ENCODE measurements at places on chromosomes 7 and 10.

DNA sequence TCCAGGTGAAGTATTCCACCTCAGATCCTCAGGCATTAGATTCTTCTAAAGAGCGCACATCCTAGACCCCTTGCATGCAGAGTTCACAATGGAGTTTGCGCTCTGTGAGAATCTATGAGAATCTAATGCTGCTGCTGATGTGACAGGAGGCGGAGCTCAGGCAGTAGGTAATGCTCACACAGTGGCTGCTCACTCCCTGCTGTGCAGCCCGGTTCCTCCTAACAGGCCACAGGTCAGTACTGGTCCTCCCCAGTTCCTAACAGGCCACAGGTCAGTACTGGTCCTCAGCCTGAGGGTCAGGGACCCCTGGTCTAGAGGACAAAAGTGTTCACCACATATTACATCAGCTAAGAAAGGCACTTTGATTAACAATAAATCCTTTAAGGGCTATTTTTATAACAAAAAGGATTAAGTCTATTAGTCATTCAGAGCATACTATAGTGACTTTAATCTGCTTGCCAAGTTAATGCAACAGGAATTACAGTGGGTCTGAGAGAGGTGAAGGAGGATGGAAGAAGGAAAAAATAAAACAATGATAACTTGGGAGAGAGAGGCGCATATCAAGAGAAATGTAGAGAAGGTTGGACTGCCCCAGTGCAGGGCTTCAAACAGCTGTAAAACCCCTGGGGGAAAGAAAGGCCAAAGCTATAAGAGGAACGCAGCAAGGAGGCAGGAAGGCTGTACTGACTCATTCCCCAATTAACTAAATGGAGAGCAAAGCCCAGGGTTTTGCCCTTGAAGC, 49.2 kb downstream of the CUL2 start:
- DNase-seq: peak; percentile 64

DNA sequence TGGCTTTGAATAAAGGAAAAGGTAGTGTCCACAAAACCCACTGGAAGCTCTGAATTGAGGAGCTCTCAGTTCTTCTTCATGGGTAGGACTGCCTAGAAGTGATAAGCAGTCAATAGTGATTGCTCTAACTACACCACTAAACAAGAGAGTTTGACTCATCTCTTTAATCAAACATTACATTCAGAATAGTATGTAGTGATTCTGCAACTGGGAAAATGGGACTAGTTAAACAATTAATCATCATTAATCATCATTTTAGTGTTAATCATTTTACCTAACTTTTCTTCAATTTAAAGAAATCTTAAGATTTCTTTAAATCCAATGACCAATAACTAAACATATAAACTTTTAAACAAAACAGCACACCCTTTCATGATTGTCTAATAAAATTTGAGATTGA, 484.0 kb upstream of the FZD8 start:
- DNase-seq: no peak

DNA sequence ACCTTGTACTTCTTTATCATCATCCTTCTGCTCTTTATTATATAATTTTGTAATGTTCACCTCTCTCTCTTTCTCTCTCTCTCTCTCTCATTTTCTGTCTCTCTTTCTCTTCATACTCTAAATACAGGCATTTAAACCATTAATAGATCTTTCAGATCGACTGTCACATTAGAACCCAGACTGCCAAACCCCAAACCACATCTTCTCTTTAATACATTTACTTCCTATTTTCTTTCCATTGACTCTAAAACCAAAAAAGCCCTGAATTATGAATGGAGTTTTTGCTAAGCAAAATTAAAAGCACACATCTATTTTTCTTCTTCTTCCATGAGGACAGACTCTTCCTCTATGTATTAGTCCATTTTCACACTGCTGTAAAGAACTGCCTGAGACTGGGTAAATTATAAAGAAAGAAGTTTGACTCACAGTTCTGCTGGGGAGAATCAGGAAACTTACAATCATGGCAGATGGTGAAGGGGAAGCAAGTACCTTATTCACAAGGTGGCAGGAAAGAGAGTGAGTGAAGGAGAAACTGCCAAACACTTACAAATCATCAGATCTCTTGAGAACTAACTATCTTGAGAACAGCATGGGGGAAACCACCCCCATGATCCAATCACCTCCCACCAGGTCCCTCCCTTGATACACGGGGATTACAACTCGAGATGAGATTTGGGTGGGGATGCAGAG, 272.7 kb upstream of the MGMT start:
- DNase-seq: no peak

DNA sequence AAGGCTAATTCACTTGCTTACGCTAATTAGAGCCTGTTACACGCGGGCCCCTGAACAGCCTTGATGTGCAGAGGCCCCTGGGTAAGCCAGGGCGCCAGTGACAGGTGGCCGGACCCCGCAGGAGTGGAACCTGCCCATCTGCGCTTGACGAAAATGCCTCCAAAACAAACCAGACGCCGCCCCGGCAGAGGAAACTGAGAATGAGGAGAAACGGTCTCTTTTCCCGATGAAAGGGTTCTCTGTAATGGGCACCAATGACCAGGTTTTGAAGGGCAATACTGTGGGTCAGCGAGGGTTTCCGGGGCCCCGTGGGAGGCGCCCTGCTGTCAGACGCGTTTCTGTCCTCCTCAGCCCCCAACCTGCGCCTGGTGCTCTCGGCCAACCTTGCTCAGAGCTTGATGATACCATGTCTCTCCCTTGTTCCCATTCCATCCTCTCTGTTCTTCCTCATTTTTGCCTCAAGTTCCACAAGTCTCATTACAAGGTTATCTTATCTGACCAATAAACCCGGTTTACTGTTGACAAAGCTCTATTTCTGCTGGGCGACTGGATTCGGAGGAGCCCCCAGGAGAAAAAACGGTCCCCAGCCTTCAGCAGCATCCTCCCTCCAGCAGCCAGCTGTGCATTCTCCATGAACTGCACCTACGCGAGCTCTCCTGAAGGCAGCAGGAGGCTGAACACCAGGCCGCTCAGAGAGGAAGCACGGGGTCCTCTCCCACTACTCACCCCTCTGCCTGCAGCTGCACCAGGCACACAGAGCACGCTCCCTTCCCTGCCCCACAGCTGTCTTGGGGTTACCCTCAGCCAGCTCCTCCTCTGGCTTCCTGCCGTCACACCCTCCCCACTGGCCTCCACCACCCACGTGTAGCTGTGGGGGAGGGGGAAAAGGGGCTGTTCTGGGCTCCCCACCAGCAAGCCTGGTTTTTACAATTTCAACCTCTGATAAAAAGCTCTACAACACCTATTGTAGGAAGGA, 202.0 kb downstream of the MAD1L1 start:
- DNase-seq: no peak

DNA sequence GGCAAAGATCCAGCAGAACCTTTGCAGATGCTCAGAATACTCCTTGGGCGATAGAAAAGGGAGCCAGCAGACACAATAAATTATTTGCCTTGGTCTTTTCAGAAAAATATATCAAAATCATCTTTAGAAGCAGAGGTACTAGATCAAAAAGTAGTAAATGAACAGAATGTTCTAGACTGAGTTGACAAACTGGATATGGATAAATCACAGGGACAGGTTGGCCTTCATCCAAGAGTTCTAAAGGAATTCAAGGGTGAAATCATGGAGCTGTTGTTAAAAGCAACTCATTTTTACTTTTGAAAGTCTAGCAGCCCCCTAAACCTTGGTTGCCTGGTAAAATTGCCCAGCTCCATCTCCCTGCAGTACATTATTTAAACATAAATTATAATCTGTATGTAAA, 99.1 kb downstream of the PLCE1 start:
- DNase-seq: peak; percentile 59

DNA sequence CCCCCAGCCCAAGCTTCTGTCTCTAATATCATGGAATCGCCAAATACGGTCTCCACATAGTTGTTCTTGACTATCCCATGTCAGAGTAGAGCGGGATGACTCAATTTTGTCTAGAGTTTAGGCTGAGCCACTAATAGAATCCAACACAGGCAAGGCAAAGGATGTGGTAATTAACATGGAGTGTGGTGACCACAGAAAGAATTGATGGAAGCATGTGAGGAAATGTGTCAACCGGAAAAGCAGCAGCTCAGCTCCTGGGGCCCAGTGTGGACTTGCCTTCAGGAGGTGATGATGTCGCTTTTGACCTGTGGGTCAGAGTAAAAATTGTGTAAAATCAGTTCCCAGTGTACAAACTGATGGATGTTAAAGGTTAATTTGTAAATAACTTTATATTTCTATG, 139.3 kb upstream of the KLF6 start:
- DNase-seq: peak; percentile 47

DNA sequence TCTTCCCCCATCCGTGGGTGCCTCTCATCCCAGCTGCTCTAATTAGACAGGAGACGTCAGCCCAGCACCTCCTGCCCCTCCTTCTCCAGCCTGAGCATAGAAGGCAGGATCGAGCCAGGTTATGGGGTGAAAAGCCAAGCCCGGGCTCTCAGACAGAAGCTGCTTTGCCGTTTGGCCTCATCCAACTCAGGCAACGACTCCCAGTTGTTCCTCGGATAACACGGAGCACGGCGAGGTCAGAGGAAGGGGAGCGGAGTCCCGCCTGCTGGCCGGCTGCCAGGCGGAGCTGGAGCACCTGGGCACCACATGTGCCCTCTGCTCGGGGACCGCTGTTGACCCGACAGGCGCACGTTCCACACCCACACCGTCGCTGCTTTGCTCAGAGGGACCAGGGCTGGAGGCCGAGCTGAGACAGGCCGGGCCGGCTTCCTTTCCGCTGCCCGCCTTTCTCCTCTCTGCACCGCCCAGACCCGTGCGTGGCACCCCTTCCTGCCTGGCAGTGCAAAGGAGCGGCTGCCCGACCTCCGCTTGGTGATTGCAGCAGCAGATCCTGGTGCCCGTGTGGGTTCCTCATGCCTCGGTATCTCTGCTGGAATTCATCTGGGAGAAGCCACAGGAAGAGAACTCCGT, 21.6 kb upstream of the UNCX start:
- DNase-seq: no peak

- DNase-seq: no peak
Observed at GRCh38 chr7:157541295-157542067, 204.7 kb downstream of the DNAJB6 start.

- DNase-seq: no peak
Observed at GRCh38 chr7:131570401-131570800, 14.0 kb upstream of the PODXL start.

DNA sequence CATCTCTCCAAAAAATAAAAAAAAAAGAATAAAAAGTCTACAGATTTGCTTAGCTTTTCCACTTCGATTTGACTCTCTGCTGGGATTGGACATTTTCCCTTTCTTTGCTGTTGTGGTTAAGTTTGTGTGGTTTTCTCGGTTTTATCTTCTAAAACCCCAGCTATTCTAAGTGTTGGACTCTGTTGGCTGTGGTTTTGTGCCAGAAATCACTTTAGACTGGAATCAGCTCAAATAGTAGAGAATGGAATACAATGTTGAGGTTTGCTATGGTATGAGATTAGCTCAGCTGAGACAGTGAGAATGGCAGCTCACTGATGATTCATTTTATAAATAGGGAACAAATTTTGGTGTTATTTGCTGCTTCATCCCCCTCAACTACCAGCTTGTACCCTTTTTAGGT, 116.0 kb downstream of the BUB3 start:
- DNase-seq: peak; percentile 29

GRCh38 chr10:7579681-7580080, 87.1 kb downstream of the ITIH5 start:
- no peak for DNase-seq

DNA sequence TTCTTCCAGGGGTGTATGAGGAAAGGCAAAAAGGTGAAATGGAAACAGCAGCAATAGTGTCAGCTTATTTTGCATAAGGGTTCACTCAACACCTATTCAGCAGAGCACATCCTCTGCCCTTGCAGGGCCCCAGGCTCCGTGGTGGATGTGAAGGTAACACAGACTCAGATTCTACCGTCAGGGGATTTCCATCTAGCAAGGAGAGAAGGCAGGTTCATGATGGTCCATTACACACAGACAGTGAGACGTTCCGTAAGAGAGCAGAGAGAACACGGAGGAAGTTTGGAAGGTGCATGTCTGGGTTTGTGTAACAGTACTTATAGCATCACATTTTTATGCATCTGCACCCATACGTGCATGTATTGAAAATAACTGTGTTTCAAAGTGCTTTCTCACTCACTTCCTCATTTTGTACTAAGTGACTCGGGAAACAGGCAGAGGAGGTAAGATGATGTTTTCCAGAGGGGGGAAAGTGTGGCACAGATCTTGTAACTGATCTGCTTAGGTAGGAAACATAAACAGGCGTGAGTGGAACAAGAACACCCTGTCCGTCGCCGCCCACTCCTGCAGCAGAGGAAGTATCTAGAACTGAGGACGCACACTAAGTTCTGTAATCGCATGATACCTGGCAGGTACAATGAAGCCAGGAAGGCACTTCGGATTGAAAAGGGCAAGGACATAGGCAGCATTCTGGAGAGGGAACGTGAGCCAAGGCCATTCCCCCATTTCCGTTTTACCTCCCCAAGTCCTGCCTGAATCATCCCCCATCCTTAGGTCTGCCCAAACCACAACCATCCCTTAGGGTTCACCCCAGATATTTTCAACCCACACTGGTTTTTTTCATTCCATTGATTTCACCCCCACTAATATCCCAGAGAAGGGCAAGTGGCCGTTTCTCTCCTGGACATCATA, 1.0 kb upstream of the ENO4 start:
- no peak for DNase-seq

GRCh38 chr10:131663351-131663750, 237.5 kb upstream of the PPP2R2D start:
- no peak for DNase-seq

- no peak for DNase-seq
Observed at GRCh38 chr7:106415433-106415832, 130.7 kb upstream of the NAMPT start.

DNA sequence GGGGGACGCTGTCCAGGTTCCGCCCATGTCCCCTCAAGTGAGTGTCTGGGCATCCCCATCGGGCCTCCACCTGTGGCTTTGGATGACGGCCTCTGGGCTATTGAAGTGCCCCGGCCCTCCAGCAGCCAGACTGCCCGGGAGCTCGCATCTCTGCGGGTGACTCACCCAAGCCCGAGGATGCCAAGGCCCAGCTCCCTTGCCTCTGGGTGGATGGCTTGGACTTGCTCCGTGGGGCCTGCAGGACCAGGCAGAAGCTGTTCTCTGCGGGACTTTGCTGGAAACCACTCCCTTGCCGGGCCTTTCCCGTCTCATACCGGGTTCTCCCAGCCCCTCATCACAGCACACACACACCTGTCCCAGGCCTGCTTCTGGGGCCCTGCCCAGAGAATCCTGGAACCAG, 22.4 kb downstream of the DPYSL4 start:
- peak; percentile 30 for DNase-seq

DNA sequence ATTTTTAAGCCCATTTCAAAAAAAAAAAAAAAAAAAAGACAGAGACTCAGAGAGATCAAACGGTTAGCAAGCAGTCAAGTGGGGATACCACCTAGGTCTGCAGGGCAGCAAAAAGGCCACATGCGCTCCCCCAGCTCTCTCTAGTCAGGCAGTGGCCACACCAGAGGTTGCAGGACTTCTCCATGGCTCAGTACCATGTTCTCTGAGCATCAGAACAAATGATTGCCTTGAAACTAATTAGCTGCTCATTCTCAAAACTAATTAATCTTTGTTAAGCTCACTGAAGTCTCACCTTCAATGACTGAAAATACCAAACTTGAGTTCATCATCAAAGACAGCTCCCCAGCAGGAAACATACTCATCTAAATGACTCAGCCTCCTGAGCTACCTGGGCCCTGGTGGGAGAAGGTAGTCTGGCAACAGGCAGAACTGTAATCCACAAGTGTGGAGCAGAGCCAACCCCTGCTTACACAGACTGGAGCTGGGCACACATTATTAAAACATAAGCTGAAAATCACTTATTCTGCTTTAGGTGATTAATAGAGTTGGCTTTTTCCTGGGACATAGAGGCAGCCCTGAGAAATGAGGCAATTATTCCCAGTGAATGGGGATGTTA, 319.6 kb downstream of the GRID1 start:
- no peak for DNase-seq

- peak; percentile 18 for DNase-seq
Observed at GRCh38 chr7:4683043-4683883, 1.2 kb downstream of the FOXK1 start.
